Cortex of kidney (tissue), 1 donor: ENCODE measurements at places on chromosomes 16 and 17.

DNA sequence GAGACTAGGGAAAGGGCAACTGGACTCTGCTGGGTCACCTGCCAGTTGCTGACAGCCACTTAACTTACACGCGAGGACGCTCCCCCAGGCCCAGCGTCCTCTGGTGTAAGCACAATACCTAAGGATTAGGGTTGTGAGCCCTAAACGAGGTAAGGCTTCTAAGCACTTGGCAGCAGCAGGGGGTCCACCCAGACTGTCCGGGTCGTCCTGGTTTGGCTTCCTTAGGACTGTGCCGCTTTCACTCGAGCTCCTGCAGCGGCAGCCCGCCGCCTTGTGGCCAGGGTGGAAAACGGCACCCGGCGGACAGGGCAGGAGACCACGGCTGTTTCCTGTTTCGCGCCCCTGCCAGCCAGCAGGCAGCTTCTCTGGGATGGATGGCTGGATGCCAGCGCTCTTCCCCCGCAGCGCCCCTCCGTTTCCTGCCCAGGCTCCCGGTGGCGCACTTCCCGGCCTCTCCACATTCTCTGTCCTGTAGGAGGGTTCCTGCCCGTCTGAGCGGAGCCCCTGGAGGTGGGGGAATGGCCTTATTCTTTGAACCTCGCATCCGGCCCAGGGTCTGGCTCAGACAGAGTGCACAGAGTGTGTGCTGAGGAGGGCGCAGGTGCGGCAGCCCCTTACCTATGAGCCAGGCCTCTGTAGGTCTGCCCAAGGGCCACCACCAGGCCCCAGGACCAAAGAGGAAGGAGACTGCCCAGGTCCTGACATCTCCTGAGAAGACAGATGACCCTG, 47.0 kb upstream of the AMZ2 start:
- no peak for DNase-seq

- no peak for DNase-seq
Observed at GRCh38 chr16:1533443-1533951, at the start of gene TMEM204. TSS of gene TMEM204 (plus strand) at chr16:1533666. CDS start at chr16:1534276, 610 bp downstream.

GRCh38 chr16:84851192-84852127, 31.7 kb downstream of the CRISPLD2 start:
- no peak for DNase-seq

DNA sequence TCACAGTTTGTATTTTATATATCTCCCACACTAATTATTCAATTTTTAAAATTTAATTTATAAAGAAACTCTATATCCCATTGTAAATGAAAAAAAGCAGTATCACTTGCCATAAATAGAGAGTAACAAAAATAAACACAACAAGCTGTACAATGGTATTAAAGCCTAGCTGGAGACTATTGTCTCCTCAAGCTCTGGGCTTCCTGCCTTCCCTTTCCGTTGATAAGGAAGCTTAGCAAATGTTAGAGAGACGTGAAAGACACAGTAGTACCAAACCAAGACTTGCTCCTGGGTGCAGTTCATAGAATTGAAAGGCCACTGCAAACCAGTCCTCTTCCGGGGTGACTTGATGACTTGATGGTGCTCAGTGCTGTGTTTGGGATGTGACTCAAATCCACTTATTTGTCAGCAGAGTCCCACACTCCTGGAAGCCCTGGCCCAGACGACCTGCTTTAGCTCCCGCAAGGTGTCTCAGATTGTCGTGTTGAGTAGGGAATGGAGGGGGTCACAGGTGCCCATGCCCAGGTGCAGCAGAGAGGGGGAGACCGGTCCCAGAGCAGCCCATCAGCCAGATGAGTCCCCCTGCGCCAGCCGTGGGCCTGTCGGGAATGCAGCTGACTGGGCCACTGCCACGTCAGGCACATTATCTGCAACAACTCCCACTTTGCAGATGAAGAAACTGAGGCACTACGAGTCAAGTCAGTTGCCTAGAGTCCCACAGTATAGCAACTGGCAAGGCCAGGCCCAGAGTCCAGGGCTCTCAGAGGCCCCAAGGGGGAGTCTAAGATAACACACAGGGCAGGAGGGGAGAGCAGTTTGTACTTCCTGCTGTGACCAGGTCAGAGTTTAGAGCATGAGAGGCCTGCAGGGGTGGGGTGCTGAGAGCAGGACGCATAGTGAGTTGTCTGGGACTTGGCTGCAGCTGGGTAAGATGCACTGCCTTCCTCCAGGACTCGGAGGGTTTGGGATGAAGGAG, 40.5 kb downstream of the PSME3IP1 start:
- no peak for DNase-seq

DNA sequence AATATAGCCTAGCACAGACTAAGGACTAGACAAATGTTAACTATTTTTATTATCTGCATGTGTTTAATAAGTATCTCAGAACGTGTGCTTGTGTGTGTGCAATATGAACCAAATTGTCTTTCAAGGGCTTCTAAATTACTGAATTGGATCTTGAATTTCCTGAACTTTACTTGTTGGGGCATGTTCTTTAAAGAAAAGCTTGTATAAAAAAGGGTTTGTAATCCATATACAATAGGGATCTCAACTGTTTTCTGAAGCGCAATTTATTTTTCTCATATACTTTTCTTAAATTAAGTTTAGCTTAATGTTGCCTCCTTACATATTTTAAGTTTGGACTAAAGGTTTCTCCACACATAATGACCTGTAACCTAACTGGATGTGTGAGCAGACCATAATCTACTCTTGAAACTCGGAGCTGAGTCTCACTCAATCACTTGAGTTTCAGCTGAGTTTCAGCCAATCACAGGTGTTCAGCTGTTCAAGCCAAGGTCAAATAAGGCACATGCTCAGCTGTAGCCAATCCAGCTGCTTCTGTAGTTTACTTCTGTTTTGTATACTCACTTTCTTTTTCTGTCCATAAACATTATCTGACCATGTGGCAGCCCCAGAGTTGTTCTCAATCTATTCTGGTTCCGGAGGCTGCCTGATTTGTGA, 72.3 kb downstream of the CDK5R1 start:
- no peak for DNase-seq

- DNase-seq: no peak
Observed at GRCh38 chr17:77034677-77035424, 105.9 kb upstream of the SEC14L1 start.

GRCh38 chr17:40645291-40645690, 2.3 kb downstream of the SMARCE1 start:
- no peak for DNase-seq

DNA sequence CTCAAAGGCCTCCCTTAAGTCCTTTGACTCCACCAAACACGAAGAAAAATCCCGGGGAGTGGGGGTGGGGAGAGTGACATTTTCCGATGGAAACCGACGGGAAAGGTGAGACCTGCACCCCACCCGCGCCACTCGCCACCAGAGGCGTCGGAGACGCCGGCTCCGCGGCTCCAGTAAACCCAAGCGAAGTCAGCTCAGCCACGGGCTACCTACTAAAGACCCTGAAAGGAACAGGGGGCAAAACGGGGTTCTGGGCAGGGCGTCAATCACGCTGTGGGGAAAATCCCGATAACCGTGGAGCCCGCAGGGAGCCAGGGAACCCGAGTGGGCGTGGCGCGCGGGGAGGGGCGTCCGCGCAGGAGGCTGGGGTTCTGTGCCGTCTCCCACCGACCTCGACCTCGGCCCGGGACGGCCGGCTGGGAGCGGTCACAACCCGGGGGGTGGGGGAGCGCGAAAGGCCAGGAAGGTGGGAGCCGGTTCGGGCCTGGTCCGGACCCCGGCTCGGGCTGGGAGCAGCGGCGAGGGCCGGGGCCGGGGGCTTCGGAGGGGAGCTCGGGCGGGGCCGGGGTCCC, 565 bp downstream of the WDR45B start:
- DNase-seq: no peak

GRCh38 chr16:83623091-83623730, 184.6 kb upstream of the HSBP1 start:
- no peak for DNase-seq

GRCh38 chr17:16027708-16028584, 28.3 kb downstream of the TTC19 start:
- no peak for DNase-seq

- DNase-seq: no peak
Observed at GRCh38 chr17:63455417-63455816, 9.3 kb upstream of the CYB561 start.

DNA sequence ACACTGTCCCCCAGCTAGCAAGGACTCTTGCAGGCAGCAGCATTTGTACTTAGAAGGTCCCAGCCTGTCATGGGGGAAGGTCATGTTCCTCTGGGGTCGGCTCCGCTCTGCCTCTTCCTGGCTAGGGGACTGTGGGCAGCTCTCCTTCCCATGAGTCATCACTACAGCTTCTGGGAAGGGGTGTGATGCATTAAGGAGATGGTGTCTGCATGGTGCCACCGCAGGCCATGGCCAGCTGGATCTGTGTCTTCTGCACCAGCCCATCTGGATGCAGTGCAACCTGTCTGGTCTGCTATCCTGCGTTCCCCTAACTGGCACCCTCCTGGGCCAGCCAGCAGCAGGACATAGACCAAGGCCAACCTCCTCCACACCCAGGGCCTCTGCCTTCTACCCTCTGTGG, 6.3 kb downstream of the STARD3 start:
- no peak for DNase-seq

GRCh38 chr17:48488548-48489106, 42.2 kb downstream of the HOXB1 start:
- DNase-seq: no peak

- no peak for DNase-seq
Observed at GRCh38 chr17:45131616-45132319, 547 bp downstream of the PLCD3 start.

GRCh38 chr16:66696669-66697630, at the start of gene CMTM4:
TSS of gene CMTM4 (minus strand) at chr16:66696743. CDS start at chr16:66696525, 218 bp downstream.
- no peak for DNase-seq

DNA sequence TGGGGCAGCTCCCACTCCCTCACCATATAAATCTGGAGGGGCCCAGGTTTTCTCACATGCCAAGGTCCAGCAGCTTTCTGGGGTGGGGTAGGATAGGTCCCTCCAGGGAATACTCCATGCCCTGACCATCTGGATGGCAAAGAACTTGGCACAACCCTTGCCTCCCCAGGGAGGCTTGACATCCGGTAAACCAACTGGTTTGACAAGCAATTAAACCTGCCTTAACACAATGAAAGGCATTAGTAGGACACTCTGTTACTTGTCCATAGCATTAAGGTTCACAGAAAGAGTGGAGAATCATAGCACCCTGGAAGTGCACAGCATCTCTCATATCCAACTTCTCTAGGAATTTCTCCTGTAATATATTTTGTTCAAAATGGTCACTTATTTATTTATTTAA, 63.9 kb upstream of the MAF start:
- no peak for DNase-seq

DNA sequence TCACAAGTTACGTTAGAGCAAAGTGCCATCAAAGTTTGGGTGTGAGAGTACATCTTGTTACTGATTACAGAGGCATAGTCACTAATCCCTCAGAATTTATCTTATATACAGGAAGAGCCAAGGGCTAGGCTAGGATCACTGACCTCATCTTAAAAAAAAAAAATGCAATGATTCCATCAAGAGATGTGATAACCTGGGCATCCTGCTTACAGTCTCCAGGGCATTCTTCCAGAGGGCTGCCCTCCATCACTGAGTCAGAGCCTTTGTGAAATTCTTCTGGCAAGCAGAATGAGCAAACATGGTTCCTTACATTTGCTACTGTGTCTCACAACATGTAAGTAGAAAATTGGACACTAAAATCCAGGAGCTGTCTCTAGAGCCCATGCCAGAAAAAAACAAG, 410.6 kb downstream of the ZFHX3 start:
- no peak for DNase-seq

DNA sequence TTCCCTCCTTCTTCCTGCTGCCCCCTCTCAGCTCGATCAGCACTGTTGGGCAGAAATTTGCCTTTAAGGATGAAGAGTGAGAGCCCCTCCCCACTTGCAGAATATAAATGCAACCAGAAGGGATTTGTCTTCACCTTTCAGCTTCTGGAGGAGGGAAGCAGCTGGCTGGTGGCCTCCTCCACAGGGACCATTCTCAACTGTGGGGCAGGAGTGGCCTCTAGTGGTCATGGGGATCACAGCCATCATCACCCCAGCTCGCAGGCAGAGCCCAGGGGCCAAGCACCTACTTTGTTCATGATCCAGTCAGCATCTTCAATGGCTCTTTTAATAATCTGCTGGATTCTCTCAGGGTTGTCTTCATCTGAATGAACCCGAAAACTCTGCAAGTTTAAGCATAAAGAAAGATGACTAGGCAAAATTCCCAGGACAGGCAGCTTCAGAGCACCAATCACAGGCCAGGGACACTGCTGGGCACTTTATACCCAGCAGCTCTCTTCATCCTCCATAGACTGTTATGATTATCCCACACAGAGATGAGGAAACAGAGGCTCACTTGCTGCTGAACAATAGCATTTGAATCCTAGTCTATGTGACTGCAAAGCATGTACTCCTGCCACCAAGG, 13.1 kb downstream of the LYRM9 start:
- no peak for DNase-seq

GRCh38 chr17:77374170-77374936, 233.6 kb downstream of the SEC14L1 start:
- no peak for DNase-seq

DNA sequence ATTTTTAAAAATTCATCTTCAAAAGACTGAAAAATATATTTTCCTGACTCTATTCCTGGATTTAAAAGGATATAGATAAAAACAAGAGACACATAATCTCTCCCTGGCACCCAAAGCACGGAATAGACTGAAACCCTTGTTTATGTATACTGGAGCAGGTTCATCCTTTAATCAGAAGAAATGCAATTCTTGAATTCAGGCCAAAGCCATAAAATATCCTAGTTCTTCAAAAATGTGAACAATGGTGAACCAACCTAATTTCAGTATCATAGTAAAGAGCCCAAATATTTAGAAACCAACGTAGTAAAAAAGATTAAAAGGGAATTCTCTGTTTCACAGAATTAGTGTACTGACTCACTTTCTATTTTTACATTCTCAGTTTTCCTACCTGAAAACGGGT, 188.5 kb upstream of the C17orf78 start:
- DNase-seq: no peak

DNA sequence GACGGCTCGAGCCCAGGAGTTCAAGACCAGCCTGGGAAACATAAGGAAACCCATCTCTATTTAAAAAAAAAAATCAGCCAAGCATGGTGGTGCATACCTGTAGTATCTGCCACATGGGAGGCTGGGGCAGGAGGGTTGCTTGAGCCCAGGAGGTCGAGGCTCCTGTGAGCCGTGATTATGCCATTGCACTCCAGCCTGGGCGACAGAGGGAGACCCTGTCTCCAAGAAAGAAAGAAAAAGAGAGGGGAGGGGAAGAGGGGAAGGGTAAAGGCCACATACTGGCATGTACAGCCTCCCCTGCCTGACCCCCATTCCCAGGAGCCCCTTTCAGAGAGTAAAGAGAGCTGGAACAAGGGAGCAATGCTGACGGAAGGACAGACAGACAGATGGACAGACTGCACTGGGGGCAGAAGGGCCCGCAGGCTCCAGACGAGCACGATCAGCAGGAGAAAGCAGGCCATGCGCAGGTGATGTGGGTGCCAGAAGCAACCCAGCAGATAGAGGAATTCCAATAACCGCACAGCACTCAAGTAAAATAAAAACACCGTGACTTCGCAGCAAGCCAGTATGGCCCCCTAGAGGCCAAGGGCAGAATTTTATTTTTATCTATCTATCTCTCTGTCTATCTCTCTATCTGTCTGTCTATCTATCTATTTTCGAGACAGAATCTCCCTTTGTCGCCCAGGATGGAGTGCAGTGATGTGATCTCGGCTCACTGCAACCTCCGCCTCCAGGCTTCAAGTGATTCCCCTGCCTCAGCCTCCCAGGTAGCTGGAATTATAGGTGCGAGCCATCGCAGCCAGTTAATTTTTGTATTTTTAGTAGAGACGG, 27.1 kb upstream of the SNN start:
- DNase-seq: no peak

GRCh38 chr17:29143894-29144293, 36.3 kb downstream of the MYO18A start:
- DNase-seq: no peak
